Astrocyte (in vitro differentiated cells and primary cell): ENCODE measurements at places on chromosomes 1 and 21.
A peak's percentile ranks its signal among the peaks of the same experiment; 100 is the strongest.

DNA sequence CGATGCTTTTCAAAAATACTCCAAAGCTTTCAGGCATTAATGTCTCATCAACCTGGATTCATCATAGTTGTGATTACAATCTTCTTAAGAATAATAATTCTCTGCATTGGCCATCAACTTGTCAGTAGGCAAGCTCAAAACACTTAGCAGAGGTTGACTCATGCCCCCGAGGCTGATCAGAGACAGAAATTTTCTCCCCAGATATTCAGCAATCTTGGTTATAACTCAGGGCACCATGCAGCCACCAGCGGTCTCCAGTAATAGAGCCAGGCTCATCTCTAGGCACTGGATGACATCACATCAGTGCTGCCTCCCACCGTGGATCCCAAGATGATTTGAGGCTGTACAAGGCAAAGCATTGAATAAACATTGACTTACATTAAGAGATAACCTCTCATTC lies 14.3 kb upstream of the IFFO2 start:
- DNase-seq = no peak
- no peak overlapping the region for H3K4me3 ChIP-seq
- no peak overlapping the region for H3K27ac ChIP-seq
- no peaks in the 10 kb centered on the region for H3K36me3 ChIP-seq
- H3K4me1 ChIP-seq = peaks cover 9% of the 10 kb centered on the region

GRCh38 chr1:110337704-110338308 lies 1.4 kb upstream of the RBM15 start:
- H3K4me1 ChIP-seq = peaks cover 26% of the 10 kb centered on the region
- H3K36me3 ChIP-seq = peaks cover 4% of the 10 kb centered on the region
- peak overlapping the region; percentile 96 for H3K4me3 ChIP-seq
- H3K27ac ChIP-seq = peak overlapping the region; percentile 97

DNA sequence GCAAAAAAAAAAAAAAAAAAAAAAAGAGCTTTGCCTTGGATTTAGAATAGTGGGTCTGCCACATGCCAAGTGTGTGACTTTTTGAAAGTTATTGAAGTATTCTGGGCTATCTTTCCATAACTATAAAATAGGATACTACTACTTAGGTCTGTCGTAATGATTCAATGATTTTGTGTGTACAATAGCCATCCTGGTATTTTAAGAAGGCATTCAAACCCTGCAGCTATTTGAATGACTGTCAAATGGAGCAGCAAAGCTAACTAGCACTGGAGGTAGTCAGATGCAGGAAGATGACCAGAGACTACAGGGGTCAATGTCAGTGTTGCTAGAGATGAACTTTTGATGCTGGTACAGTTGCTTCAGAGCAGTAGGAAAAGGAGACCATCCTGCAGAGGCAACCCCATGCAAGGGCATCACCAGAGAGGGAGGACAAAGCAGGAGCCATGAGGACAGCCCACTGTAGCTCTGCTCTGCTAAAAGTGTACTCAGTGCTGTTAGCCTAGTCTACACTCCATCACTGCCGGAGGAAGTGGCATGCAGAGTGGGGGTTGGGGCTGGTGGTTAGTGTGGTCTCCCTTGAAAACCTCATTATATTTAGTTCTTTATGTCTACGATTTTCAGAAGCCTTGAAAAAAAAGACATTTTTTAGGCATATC lies 29.0 kb downstream of the DUSP10 start:
- no peak for DNase-seq
- no peaks in the 10 kb centered on the region for H3K27me3 ChIP-seq
- H3K36me3 ChIP-seq = no peaks in the 10 kb centered on the region
- H3K27ac ChIP-seq = peak overlapping the region; percentile 73

- no peak for DNase-seq
- H3K4me3 ChIP-seq = no peak overlapping the region
- no peak overlapping the region for H3K27ac ChIP-seq
- no peaks in the 10 kb centered on the region for H3K27me3 ChIP-seq
- H3K4me1 ChIP-seq = no peaks in the 10 kb centered on the region
These were observed 13.4 kb upstream of the SVBP start for GRCh38 chr1:42830631-42831030.

DNA sequence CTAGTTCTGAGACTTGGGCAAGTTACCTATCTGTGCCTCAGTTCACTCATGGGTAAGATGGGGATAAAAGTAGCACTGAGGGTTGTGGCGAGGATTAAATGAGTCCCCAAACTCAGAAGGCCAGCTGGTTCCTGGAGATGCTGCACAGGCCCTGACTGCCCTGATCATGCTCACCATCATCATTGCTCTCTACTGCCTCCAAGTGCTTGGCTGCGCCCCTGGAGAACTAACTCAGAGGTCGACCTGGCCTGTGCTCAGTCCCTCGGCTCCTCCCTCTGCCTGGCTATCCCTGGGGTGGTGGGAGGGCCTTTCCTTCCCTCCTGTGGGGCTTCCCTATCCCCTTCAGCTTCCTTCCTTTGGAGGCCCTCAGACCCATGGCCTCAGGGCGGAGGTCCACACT lies 5.6 kb downstream of the SLC5A9 start:
- no peak for DNase-seq
- no peaks in the 10 kb centered on the region for H3K36me3 ChIP-seq
- H3K4me1 ChIP-seq = no peaks in the 10 kb centered on the region
- H3K4me3 ChIP-seq = no peak overlapping the region

DNA sequence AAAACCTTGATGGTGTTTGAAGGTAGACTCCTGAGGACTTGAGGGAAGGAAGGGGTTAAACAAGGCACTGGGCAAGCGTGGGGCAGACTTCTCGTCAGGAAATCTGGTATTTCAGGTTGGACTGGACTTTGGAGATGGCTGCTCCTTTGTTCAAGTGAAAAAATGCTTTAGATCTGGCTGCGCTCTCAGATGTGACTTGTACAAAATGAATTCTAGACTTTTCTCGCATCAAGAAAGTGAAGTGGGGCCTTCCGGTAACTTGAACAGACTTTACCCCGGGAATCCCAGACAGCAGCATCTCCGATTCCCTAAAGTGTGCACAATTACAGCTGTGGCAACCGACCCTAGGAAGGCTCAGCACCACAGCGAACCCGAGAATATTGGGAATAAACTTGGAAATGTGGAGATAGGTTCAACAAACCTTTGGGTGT lies 44.3 kb upstream of the ERRFI1 start:
- no peak for DNase-seq
- peaks cover under 1% of the 10 kb centered on the region for H3K4me1 ChIP-seq

GRCh38 chr21:35333831-35334618 lies 284.9 kb upstream of the RUNX1 start:
- no peak for DNase-seq
- peaks cover 2% of the 10 kb centered on the region for H3K27me3 ChIP-seq
- no peak overlapping the region for H3K27ac ChIP-seq
- H3K4me1 ChIP-seq = no peaks in the 10 kb centered on the region
